A549 treated with RU486 at 1 μM for 4 hours (cell line): ENCODE measurements at places on chromosomes 7 and 10. TPM values are rescaled to one million over a fixed set of nuclear protein-coding genes. Genes with fewer than 3 reads are reported as not detected.

PHYHIPL gene
- total RNA-seq: 0.33 to 0.42 TPM (median 0.38 TPM) in 5 replicates

MMD2 gene
- not detected in 5 replicates for total RNA-seq

FAM131B gene
- total RNA-seq: 0.33 to 0.71 TPM (median 0.46 TPM) in 5 replicates

VSTM4 gene
- 0.29 to 0.44 TPM (median 0.36 TPM) in 5 replicates for total RNA-seq

GNG11 gene
- 24.5 to 40.8 TPM (median 35.6 TPM) in 5 replicates for total RNA-seq

OR2A2 gene
- total RNA-seq: not detected in 5 replicates

TRPV6 gene
- total RNA-seq: not detected in 5 replicates

CYP3A7 gene
- not detected in 5 replicates for total RNA-seq

STRIP2 gene
- 4.6 to 10.0 TPM (median 7.7 TPM) in 5 replicates for total RNA-seq

DYNC1I1 gene
- total RNA-seq: 0.07 to 0.20 TPM (median 0.16 TPM) in 3 of 5 replicates, not detected in the others

CPEB3 gene
- 0.16 to 0.37 TPM (median 0.34 TPM) in 5 replicates for total RNA-seq

CDK1 gene
- 52.1 to 99.5 TPM (median 91.7 TPM) in 5 replicates for total RNA-seq

CALHM3 gene
- total RNA-seq: 0.35 to 0.53 TPM (median 0.41 TPM) in 5 replicates

PTPN20 gene
- total RNA-seq: 3.1 to 4.3 TPM (median 3.6 TPM) in 5 replicates

PKD2L1 gene
- total RNA-seq: 0.07 TPM in 1 of 5 replicates, not detected in the others

ZNF804B gene
- total RNA-seq: not detected in 5 replicates

CHST15 gene
- 7.1 to 8.3 TPM (median 7.7 TPM) in 5 replicates for total RNA-seq

RTKN2 gene
- 0.58 to 1.2 TPM (median 1.0 TPM) in 5 replicates for total RNA-seq

FAM20C gene
- 27.6 to 39.7 TPM (median 34.7 TPM) in 5 replicates for total RNA-seq

HNRNPA2B1 gene
- 990 to 1,517 TPM (median 1,279 TPM) in 5 replicates for total RNA-seq

CYP26C1 gene
- total RNA-seq: not detected in 5 replicates

AIFM2 gene
- total RNA-seq: 28.7 to 37.7 TPM (median 37.3 TPM) in 5 replicates

ZWINT gene
- 82.6 to 106 TPM (median 88.6 TPM) in 5 replicates for total RNA-seq

MKI67 gene
- 60.7 to 82.4 TPM (median 72.0 TPM) in 5 replicates for total RNA-seq

PTPRZ1 gene
- not detected in 5 replicates for total RNA-seq

SFTPA2 gene
- total RNA-seq: not detected in 5 replicates

FAM25G gene
- 0.88 to 1.1 TPM (median 0.95 TPM) in 3 of 5 replicates, not detected in the others for total RNA-seq

KAZALD1 gene
- total RNA-seq: 1.9 to 3.1 TPM (median 2.6 TPM) in 5 replicates

GTF2IRD1 gene
- total RNA-seq: 10.6 to 14.2 TPM (median 11.9 TPM) in 5 replicates

MMRN2 gene
- total RNA-seq: 0.79 to 1.2 TPM (median 1.00 TPM) in 5 replicates

CFAP43 gene
- 0.07 to 0.24 TPM (median 0.12 TPM) in 5 replicates for total RNA-seq

OR6V1 gene
- not detected in 5 replicates for total RNA-seq

ZNF33B gene
- 3.8 to 6.2 TPM (median 5.4 TPM) in 5 replicates for total RNA-seq
